NCI-H2171 (cell line): ENCODE measurements at places on chromosomes 13 and 19.

DNA sequence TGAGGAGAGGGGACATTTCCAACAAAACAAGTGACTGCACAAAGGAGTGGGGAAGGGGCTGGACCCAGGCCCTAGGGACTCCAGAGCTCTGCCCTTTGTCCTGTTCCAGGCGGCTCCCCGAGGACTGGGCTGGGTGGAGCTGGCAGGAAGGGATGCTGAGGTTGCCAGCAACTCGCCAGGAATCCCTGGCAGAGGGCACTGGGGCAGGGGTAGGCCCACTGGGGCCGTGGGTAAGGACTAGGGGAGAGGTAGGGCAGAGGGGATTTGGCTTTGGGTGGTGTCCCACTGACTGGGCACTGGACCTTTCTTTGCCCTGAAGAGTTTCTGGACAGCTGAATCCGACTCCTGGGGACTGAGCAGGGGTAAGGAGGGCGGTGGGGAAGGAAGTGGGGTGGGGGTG is 7.9 kb downstream of the LIPE start:
- DNase-seq: no peak

GRCh38 chr19:41416194-41416674 is 10.9 kb downstream of the B3GNT8 start:
- no peak for DNase-seq

- DNase-seq: no peak
These were observed 11.0 kb upstream of the ZNF823 start for GRCh38 chr19:11749751-11750150.

GRCh38 chr13:77476456-77476855 is 59.0 kb upstream of the SCEL start:
- no peak for DNase-seq
